ENCODE measurements at places on chromosomes 3 and 15. TPM values are rescaled to one million over a fixed set of nuclear protein-coding genes. Genes with fewer than 3 reads are reported as not detected.

DNA sequence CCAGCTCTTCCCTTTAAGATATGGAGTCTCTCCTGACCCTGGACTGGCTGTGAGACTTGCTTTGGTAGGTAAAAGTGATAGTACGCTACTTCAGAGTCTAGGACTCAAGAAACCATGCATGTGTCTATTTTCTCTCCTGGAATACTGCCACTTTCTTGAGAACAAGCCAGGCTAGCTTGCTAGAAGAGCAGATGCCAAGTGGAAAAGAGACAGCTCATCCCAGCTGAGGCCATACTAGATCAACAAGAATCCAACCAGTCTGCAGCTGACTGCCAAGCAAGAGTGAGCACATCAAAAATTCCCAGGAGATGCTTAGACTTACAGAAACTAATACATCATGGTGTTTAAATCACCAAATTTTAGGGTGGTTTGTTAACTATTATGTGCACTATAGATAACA, 208.3 kb upstream of the RBMS3 start:
- no peaks in the 10 kb centered on the region for H3K4me1 ChIP-seq
- DNase-seq, result no peak
- no peak overlapping the region for H3K4me3 ChIP-seq

DNA sequence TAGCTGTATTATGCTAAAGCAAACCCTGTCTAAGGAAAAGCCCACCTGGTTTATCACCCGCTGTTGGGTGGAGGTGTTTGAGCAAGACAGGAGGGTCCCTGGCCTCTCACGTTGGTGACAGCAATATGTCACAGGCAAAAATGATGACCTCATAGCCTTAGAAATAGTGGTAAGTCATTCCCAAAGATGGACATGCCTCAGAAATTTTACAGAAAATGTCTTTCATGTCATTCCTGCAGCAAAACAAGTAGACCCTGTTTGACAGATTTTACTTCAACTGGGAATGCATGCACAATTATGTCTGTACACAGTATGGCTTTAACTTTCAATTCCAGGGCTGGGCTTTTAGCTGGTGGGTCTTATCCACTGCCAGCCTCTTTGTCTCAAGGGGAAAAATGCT, 362.3 kb upstream of the C2CD4B start:
- no peaks in the 10 kb centered on the region for H3K4me1 ChIP-seq
- H3K36me3 ChIP-seq, result no peaks in the 10 kb centered on the region
- no peak for DNase-seq
- H3K27me3 ChIP-seq, result no peaks in the 10 kb centered on the region

DNA sequence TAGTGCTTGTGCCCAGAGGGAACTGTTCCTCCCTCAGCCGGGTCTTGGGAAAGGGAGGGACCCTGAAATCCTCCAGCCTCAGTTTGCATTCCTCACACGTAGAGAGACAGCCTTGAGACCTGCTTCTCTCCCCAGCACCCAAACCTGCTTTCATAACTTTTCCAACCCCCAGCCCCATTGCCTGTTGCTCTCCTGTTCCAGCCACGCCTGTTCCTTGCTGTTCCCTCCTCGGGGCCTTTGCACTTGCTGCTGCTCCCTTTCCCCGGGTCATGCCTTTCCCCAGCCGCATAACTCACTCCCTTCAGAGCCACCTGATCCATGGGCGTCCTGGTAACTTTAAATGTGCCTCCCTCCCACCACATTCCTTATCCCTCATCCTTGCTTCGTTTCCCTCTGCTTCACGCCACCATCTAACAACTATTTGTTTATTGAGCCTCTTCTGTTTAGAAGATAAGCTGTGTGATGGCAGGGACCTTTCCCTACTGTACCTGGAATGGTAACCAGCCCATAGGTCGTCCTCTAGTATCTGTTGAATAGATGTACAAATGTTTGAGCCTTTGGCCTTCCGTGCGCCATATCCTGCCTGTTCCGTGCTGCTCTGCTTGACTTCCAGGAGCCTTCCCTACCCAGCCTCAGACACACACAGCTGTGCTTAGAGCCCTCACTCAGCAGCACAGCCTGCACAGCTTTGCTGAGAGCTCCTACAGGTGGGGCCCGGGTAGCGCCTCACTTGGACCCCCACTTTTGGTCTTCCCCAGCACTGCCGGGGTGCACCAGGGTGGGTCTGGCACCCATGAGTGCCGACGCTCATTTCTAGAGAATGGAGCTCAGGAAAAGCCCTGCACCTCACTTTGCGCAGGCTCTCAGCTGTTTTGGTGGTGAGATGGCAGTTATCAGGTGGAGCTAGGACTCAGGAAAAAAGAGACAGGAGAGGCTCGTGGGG, 60.2 kb downstream of the SCN5A start:
- no peaks in the 10 kb centered on the region for H3K4me1 ChIP-seq
- H3K27ac ChIP-seq, result no peak overlapping the region

DNA sequence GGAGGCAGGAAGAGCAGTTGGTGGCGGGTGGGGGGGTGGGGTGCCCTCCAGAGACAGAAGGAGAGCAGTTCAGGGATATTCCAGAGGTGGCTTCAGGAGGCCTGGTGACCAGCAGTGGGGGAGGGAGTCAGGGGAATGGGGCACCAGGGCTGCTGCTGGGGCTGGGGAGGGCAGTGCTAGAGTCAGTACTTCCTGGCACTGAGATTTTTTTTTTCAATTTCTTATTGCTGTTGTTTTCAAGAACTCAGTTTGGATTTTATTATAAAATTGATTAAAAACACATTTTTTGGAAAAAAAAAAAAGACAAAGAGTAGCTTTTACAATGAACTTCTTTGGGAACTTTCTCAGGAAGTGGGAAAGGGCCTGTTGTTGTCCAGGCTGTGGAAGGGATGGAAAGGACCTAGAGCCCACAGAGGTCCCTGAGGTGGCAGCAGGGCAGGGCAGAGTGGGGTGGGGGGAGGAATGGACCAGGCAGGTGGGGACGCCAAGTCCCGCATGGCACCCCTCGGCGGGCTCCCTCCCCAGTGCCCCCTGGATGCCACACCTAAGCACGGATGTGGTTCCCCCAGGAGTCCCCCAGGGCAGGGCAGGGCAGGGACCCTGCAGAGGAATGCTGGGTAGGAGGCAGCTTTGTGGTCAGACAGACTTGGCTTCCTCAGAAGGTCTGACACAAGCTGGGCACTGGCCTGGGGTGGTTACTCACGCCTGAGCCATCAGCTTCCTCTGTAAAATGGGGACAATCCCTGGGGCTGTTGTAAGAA, 8.5 kb upstream of the ANPEP start:
- no peak for DNase-seq
- H3K4me1 ChIP-seq, result no peaks in the 10 kb centered on the region
- H3K27me3 ChIP-seq, result peaks cover 10% of the 10 kb centered on the region
- H3K36me3 ChIP-seq, result no peaks in the 10 kb centered on the region

DNA sequence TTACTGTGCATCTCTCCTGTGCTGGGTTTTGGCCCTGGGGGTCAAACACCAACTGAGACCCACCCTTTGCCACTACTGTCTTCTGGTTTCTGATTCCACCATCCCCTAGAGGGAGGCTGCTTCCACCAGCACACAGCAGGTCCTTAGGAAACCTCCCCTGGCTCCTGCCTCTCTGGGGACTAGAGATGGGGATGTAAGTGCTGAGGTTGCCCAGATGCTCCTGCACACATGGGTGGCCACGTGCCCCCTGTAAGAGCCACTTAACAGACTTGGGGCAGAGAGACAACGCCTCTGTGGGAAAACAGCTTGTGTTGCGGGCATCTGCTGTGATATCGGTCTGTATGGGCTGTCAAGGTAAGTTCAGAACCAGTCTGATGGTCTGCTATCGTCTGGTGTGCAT, 83.4 kb downstream of the ATP2B2 start:
- no peaks in the 10 kb centered on the region for H3K36me3 ChIP-seq
- no peaks in the 10 kb centered on the region for H3K27me3 ChIP-seq
- H3K4me3 ChIP-seq, result no peak overlapping the region
- DNase-seq, result no peak
- H3K27ac ChIP-seq, result no peak overlapping the region

DNA sequence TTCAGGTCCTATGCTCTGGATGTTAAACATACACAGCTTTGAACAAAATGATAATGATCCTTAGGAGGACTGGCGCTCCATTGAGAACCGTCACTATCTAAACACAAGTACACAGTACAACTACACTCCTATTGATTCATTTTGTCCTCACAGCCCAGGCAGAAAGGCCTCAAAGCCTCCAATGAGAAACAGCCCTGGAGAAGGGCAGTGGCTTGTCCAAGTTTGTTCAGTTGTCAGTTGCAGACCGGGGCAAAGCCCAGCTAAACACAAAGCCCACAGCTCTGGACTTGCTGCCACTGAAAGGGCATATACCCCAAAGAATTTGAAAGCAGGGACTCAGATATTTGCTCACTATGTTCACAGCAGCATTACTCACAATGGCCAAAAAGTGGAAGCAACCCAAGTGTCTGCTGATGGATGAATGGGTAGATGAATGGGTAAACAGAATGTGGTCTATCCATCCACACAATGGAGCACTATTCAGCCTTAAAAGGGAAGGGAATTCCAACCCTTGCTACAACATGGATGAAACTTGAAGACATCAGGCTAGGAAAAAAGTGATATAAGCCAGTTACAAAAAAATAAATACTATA, 34.7 kb downstream of the NUP210 start:
- no peak overlapping the region for H3K27ac ChIP-seq
- H3K27me3 ChIP-seq, result no peaks in the 10 kb centered on the region
- no peak for DNase-seq
- H3K4me1 ChIP-seq, result no peaks in the 10 kb centered on the region
- H3K36me3 ChIP-seq, result no peaks in the 10 kb centered on the region

DNA sequence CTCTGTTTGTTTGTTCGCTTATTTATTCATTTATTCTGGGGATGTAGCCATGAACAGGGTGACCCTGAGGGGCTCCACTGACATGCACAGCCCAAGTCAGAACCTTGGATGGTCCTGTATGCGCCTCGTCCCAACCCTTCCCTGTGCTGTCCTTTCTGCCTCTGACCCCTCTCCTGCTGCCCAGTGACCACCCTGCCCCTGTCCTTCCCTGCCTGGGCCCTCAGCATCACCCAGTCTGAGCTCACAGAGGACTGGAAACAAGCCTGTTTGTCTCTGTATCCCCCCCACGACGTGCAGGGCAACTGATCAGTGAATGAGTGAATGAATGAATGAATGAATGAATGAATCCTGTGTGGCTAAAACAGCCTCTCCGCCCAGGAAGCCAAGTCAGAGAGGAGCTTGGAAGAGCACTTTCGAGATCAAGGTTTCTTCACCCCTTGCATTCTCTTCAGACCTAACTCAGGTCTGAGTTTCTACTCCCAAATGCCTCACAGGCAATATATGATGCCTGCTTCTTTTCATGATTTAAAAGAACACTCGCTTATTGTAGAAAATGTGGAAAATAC, 157.7 kb downstream of the SMAD6 start:
- DNase-seq, result no peak
- H3K27me3 ChIP-seq, result no peaks in the 10 kb centered on the region
- H3K4me1 ChIP-seq, result no peaks in the 10 kb centered on the region

The GHSR gene
- 0.24 TPM for polyA plus RNA-seq
